ENCODE measurements at places on chromosomes 7 and 10.

GRCh38 chr10:101140084-101140949, 9.2 kb downstream of the TLX1 start:
- DNase-seq = no peak

- no peak for DNase-seq
Observed at GRCh38 chr7:37410305-37411229, 38.1 kb downstream of the ELMO1 start.

DNA sequence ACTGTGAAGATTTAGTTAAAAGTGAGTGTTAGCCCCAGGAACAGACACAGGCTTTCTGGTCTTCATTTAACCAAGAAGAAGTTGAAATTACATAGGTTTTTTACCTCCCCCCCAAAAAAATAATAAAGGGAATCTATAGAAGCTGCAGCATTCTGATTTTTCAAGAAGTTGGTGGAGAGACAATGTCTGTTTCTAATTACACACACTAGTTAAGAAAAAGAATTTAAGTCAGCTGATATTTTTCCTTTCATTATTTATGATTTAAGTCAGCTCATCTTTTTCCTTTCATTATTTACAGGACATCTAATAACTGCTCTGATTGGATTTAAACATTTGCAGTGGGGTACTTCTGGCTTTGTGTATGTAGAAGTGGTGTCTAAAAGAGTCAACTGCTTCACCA, 201.4 kb upstream of the NRP1 start:
- DNase-seq = no peak

GRCh38 chr7:48183965-48184364, 12.7 kb downstream of the ABCA13 start:
- DNase-seq = no peak

Data from Jurkat, Clone E6-1 (cell line).